BJ (cell line): ENCODE measurements at places on chromosomes 5 and 9.

DNA sequence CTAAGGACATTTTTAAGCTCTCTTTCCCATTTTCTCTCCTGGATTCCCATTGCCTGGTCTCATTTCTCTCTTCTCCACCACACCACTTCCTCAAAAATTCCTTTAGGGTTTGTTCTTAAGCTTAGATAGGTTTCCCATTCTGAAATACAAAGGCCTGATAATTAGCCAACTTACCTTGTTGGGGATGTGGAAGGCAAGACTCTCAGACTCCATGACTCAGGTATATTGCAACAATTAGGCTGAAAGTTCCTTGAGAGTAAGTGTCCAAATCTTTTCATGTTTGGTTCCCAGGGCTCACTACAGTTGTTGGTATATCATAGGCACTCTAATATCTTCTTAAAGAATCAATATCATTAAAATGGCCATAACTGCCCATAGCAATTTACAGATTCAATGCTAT lies 43.6 kb downstream of the FXN start:
- DNase-seq = no peak

- no peak for DNase-seq
Observed at GRCh38 chr9:35579130-35579529, 25.9 kb upstream of the TESK1 start.

DNA sequence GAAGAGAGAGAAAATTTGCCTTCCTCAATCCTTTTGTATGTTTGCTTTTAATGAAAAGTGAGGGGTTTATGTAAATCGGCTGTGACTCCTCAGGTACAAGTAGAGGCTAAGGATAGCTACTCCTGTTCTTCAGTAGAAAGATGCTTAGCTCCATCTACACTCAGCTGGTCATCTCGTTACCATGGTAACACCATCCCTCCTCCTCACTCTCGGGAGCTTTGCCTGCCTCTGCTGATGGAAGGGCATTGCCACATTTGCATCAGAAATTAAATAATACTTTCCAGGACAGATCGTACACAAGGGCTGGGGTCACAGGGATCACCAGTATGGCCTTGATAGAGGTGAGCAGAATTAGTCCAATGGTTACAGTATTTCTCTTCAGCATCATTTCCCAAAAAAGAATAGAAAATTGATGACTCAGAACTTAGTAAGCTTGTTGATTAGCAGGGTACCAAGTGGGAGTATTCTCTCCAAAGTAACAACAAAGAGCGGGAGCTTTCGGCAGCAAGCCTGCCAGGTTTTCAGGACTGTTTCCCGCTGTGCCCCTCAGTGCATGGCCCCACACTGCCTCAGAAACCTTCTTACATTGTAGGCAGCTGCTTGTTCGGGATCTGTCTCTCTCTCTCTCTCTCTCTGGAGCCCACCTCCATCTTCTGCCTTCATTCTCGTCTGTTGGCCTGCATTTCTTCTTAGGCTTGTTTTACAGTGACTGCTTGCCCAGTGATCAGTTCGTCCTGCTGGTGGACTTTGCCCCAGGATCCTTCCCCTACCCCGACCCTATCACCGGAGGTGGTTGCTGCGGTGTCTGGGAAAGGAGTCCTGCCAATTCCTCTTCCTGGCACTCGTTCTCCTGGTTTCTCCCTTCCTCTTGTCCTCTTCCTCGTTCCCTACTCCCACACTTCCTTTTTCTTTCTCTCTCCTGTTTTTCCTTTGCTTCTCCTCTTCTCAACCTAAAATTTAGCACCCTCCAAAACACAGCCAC lies 51.9 kb upstream of the SNAPC3 start:
- DNase-seq = no peak

- DNase-seq = no peak
Observed at GRCh38 chr9:116243708-116244107, 90.1 kb downstream of the PAPPA start.

GRCh38 chr9:112025850-112026249 lies 129.2 kb downstream of the UGCG start:
- no peak for DNase-seq
